ENCODE measurements at places on chromosomes 12 and 14. TPM values are rescaled to one million over a fixed set of nuclear protein-coding genes. Genes with fewer than 3 reads are reported as not detected.

- H3K36me3 ChIP-seq = no peaks in the 10 kb centered on the region
- no peak overlapping the region for H3K27ac ChIP-seq
- H3K4me3 ChIP-seq = no peak overlapping the region
- DNase-seq = no peak
- no peaks in the 10 kb centered on the region for H3K4me1 ChIP-seq
These were observed 237.4 kb upstream of the PWP1 start for GRCh38 chr12:107448198-107448597.

GRCh38 chr14:24136684-24137528 lies 912 bp downstream of the PSME1 start:
- peaks cover 5% of the 10 kb centered on the region for H3K4me1 ChIP-seq
- H3K4me3 ChIP-seq = peak overlapping the region; percentile 93
- no peaks in the 10 kb centered on the region for H3K27me3 ChIP-seq

- peaks cover 9% of the 10 kb centered on the region for H3K4me1 ChIP-seq
- H3K27me3 ChIP-seq = no peaks in the 10 kb centered on the region
- no peak overlapping the region for H3K27ac ChIP-seq
These were observed 3.1 kb downstream of the ENTPD5 start for GRCh38 chr14:74015963-74016362.

DNA sequence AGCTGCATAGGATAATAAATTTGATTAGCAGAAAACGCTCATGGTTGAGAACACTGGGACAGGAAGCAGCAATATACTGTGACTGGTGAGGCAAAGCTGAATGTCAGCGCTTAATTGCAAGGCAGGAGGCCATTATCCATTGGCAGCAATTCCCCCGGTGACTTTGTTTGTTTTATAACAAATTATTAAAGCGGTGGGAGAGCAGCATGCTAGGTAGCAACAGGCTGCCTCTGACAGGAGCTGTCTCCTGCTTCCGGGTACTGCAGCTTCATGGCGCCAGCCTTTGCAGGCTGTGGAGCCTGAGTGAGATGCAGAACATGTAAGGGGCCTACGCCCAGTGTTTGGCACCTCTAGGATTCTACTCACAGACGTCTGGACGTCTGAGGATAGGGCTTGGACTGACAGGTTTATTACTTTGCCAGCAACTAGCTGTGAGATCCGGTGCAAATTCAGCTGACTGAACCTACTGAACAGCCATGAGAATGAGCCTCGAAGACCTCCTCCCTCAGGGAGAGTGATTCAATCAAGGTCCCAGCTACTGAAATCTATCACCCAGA lies 82.1 kb upstream of the SSTR1 start:
- no peak overlapping the region for H3K4me3 ChIP-seq
- no peaks in the 10 kb centered on the region for H3K27me3 ChIP-seq
- H3K27ac ChIP-seq = no peak overlapping the region

GRCh38 chr12:27578689-27579372 lies 54.8 kb downstream of the PPFIBP1 start:
- H3K4me3 ChIP-seq = no peak overlapping the region
- no peaks in the 10 kb centered on the region for H3K4me1 ChIP-seq
- DNase-seq = no peak
- H3K36me3 ChIP-seq = no peaks in the 10 kb centered on the region
- H3K27ac ChIP-seq = no peak overlapping the region

TPH2 gene
- not detected for total RNA-seq

DNA sequence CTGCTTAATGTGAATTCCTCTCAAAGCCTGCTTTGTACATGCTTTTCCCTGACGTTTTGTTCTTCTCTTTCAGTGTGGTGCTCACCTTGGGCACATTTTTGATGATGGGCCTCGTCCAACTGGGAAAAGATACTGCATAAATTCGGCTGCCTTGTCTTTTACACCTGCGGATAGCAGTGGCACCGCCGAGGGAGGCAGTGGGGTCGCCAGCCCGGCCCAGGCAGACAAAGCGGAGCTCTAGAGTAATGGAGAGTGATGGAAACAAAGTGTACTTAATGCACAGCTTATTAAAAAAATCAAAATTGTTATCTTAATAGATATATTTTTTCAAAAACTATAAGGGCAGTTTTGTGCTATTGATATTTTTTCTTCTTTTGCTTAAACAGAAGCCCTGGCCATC lies 184.6 kb downstream of the MSRB3 start:
- H3K27ac ChIP-seq = no peak overlapping the region
- DNase-seq = no peak
- H3K27me3 ChIP-seq = no peaks in the 10 kb centered on the region
- H3K4me3 ChIP-seq = no peak overlapping the region
- no peaks in the 10 kb centered on the region for H3K4me1 ChIP-seq

DNA sequence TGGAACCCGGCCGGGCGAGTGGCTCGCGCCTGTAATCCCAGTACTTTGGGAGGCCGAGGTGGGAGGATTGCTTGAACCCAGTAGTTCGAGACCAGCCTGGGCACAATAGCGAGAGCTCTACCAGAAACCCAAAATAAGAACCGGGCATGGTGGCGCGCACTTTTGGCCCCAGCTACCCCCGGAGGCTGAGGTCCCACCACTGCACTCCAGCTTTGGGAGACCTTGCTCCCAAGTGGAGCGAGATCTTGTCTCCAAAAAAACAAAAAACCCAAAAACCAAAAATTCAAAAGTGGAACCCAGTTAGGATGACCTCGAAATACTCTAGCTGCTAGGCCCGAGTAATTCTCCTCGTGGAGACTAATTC lies 769 bp upstream of the VTI1B start:
- DNase-seq = no peak
- H3K36me3 ChIP-seq = no peaks in the 10 kb centered on the region
- H3K4me1 ChIP-seq = no peaks in the 10 kb centered on the region
- H3K27ac ChIP-seq = peak overlapping the region; percentile 99

DNA sequence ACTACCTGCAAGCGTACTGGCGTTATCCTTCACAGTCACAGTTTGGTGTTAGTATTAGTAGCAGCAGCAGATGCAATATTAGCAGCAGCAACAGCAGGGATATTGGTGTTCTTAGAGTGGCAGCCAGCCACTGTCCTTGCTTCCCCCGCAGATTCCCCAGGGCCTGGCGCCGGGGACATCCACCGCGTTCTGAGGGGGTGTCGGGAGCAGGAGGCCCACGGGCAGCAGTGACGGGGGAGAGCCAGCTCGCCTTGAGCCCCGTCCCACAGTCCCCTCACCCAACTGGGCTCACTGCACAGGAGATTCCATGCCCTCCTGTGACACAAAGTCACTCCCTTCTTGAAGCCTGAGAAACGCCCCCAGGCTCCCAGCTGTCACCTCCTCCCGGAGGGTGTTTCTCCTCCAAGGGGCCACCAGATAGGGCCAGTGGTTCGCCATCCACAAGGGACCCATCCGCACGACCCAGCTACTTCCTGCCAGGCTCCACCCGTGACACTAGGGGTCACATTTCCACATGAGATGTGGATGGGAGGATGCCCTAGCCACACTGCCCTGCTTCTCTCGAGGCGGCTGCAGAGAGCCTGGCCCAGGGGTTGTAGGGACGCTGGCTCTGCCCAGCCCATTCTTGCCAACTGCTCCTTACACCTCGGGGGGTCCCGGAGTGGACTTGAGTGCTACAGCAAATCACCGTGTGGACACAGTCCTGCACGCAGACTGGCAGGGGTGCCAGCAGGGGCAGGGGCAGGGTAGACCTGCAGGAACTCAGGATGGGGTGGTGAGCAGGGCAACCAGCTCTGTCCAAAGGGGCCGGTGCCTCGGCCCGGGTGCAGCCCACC lies 123.1 kb downstream of the PIWIL1 start:
- no peaks in the 10 kb centered on the region for H3K4me1 ChIP-seq
- no peaks in the 10 kb centered on the region for H3K27me3 ChIP-seq
- no peak overlapping the region for H3K4me3 ChIP-seq
- no peak overlapping the region for H3K27ac ChIP-seq

- no peak overlapping the region for H3K27ac ChIP-seq
- no peak overlapping the region for H3K4me3 ChIP-seq
- DNase-seq = no peak
- peaks cover 9% of the 10 kb centered on the region for H3K4me1 ChIP-seq
These were observed 9.5 kb downstream of the SLC38A2 start for GRCh38 chr12:46362895-46363581.

KLHL33 gene
- total RNA-seq = 0.33 TPM

PPP2R5C gene
- total RNA-seq = 105 TPM

- no peaks in the 10 kb centered on the region for H3K36me3 ChIP-seq
- DNase-seq = no peak
- no peak overlapping the region for H3K27ac ChIP-seq
- no peaks in the 10 kb centered on the region for H3K4me1 ChIP-seq
- no peak overlapping the region for H3K4me3 ChIP-seq
These were observed 23.9 kb downstream of the ERH start for GRCh38 chr14:69374235-69374634.

DNA sequence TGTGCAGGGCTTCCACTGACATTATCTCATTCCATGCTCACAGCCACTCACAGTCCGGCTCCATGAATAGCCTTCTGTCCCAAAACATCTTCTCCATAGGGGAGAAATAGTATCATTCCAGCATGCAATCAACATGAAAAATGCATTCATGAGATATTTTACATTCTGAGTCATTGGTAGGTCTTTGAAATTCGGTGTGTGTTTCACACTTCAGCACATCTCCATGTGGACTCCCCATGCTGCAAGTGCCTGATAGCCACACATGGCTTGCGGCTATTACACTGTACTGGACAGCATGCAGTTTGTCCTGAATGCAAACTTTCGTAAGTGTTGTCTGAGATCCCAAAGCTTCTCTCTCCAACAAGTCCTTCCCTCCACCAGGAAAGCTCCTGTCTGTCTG lies 449.3 kb downstream of the MED13L start:
- H3K4me3 ChIP-seq = no peak overlapping the region
- H3K27me3 ChIP-seq = no peaks in the 10 kb centered on the region
- H3K4me1 ChIP-seq = no peaks in the 10 kb centered on the region
- no peak overlapping the region for H3K27ac ChIP-seq

LYZ gene
- 13.4 TPM for total RNA-seq

DNA sequence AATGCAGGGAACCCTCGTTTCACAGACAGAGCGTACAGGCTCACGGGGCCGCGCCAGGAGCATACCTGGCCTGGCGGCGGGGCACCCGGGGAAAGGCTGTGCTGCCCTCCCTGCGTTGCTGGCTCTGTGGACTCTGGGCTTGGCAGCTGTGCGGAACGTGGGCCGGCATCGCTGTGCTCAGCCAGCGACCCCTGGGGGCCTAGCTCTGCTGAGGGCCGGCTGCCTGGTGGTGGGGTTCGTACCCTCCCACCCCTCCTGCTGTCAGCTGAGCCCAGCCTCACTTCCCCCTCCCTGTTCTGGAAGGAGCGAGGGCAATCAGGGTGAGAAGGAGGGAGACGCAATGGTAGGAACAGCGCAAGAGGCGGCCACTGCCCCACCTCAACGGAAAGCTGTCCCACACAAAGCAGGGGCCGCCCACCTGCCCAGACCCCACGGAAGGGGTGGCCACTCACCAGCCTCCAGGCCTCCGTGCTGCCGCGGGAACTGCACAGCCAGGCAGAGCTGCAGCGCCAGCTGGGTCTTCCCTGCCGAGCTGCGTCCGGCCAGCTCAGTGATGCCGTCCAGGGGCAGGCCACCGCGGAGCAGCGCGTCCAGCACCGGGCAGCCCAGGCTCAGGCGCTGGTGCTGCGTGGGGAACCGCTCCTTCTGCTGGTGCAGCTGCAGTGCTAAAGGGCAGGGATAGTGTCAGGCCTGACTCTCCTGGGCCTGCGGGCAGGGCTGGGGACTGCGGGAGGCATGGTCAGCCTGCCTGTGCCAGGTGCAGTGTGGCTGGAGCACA lies 8.5 kb downstream of the XRCC3 start:
- H3K36me3 ChIP-seq = no peaks in the 10 kb centered on the region
- H3K27me3 ChIP-seq = no peaks in the 10 kb centered on the region

- H3K27me3 ChIP-seq = no peaks in the 10 kb centered on the region
- no peak overlapping the region for H3K4me3 ChIP-seq
- H3K4me1 ChIP-seq = no peaks in the 10 kb centered on the region
These were observed 25.7 kb upstream of the PLD4 start for GRCh38 chr14:104898870-104899510.

DNA sequence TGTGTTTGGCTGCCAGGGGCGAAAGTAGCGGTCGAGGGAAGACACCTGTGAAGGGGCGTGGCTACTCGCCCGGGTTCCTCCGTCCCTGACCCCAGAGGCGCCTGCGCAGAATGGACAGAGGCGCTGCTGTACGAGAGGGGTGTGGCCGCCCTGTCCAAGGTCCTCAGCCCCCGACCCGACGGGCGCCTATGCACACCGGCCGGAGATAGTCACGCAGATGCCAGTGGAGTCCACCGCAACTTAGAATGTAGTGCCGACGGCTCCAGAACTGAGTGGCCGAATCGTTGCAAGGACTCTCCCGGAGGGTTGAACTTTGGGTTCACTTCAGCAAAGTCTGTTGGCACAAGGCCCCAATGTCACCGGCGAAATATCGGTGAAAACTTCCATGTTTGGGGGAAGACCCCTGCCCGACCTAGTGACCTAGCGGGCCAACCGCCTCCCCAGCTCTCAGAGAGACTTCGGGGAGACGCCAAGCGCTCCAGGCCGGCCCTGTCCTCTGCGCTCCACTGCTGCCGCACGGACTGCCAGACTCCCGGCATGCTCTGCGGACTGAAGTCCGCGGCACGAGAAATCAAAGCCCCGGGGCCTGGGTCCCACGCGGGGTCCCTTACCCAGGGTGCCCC lies 541 bp upstream of the RNU6-7 start:
- peak overlapping the region; percentile 92 for H3K27ac ChIP-seq
- no peaks in the 10 kb centered on the region for H3K36me3 ChIP-seq
- no peaks in the 10 kb centered on the region for H3K4me1 ChIP-seq
